ENCODE measurements at places on chromosomes 2 and 18. TPM values are rescaled to one million over a fixed set of nuclear protein-coding genes. Genes with fewer than 3 reads are reported as not detected.
A peak's percentile ranks its signal among the peaks of the same experiment; 100 is the strongest.

The DCDC2C gene
- total RNA-seq = not detected

- peak; percentile 42 for ATAC-seq
These were observed 4.8 kb upstream of the MALL start for GRCh38 chr2:110120171-110121051.

GRCh38 chr2:116733699-116734098, 1080.8 kb upstream of the DDX18 start:
- ATAC-seq = no peak

DNA sequence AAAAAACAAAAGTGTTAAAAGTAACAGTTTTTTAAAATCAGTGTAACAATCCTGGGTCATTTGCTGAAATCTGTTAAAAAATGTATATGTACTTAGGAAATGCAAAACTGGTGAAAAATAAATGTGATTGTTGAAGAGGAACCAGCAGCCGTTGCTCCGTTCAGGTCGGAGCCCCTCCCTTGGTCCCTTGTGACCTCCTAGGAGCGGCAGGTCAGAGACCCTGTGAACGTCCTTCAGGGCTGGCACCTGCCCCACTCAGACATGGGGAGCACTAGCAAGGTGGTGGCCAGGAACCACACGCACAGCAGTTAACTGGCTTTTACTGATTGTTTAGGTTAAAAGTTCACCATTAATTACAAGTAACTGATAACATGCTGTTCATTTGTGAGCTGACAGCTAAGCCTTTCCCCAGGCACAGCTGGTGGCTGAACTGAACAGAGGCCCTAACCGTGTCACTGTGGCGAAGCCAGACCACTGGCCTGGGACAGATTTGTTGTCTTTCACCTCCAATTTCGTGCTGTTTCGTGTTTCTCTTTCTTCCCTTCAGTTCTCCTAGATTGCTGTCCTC, 159.2 kb upstream of the ALKAL2 start:
- no peak for ATAC-seq
